ENCODE measurements at places on chromosomes 6 and 20.

DNA sequence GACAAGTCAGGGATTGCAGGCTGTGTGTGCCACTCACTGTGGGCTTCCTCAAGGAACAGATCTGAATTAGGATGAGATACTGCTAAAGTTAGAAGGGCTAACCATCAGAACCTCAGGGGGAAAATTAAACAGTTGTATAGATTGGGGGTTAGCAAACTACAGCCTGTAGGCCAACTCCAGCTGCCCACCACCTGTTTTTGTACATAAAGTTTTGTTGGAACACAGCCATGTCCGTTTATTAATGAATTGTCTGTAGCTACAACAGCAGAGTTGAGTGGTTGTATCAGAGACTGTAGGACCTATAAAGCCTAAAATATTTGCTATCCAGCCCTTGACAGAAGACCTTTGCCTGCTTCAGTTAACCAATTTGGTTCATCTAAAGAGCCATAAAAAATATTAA, 127.2 kb upstream of the ECI2 start:
- DNase-seq = no peak

- no peak for DNase-seq
Observed at GRCh38 chr6:155424181-155424580, 31.5 kb downstream of the NOX3 start.

- DNase-seq = no peak
Observed at GRCh38 chr6:39280247-39280731, 33.9 kb downstream of the KCNK17 start.

DNA sequence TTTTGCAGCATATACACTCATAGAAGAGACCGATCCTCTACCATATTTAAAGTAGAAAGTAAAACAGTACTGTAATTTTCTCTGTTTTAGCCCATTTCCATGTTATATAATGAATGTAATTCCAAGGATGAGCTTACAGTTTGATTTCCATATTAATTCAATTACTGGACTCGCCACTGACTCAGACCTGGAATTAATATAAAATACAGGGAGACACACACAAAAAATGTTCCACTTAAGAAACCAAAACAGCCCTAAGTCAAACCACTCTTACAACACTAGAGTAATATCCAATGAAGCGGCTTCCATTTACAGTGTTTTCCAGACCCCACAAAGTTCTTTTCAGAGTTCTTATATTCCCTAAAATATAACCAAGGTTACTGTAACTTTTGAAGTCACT, 110.6 kb downstream of the BACH2 start:
- no peak for DNase-seq

GRCh38 chr6:127893541-127893940, 7.3 kb downstream of the THEMIS start:
- no peak for DNase-seq

GRCh38 chr6:43199912-43200311, 17.9 kb downstream of the CUL9 start:
- DNase-seq = no peak

- no peak for DNase-seq
Observed at GRCh38 chr6:41277605-41278004, 8.9 kb downstream of the TREM1 start.

DNA sequence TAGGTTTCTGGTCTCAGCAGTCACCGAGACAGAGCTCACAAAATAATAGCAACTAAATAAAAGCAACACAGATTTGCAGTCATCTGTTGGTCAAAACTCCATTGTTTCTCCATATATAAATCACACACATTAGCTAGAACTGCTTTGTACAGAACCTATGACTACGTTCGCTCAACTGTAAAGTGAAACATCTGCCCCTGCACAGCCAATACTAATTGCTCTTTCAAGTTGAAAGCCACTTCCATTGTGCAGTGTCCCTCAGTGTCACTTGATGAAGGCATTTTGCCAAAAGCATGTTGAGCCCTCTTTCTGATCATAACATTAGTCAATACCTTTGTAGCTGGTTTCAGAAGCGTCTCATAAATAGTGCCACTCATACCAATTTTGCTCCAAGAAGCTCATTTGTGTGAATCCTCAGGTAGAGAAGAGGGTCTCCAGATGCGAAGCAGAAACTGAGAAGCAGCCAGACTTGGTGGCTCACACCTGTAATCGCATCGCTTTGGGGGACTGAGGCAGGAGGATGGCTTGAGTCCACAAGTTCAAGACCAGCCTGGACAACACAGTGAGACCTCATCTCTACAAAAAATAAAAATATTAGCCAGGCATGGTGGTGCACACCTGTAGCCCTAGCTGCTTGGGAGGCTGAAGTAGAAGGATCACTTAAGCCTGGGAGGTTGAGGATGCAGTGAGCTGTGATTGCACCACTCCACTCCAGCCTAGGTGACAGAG, 68.9 kb downstream of the PERP start:
- DNase-seq = peak; percentile 19

DNA sequence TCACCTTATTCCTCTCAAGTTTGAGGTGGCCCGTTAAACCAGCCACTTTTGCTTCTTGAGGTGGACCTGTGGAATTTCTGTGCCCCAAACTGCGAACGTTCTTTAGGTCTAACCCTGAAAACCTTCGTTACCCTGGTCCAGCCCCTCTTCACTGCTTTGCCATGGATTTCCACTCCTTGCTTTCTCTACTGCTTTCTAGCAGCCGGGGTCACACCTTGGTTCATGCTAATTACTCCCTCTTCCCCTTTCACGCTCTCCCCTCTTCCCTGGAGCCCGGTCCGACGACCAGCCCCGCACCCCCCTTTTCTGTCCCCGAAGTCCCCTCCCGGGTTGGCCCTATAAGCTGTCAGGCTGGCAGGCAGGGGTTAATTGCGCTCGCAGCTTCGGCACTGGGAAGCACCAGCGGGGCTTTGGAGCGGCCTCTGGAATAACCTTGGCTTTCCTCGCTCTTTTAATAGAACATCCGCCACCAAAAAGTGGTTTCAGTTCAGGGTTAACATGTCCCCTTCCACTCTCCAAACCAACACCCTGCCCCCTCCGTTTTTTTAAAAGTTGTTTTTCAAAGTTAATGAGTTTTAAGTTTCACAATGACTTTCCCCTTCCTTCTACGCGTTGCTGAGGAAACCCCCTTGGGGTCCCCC, 1.4 kb upstream of the HIVEP1 start:
- DNase-seq = peak; percentile 56

DNA sequence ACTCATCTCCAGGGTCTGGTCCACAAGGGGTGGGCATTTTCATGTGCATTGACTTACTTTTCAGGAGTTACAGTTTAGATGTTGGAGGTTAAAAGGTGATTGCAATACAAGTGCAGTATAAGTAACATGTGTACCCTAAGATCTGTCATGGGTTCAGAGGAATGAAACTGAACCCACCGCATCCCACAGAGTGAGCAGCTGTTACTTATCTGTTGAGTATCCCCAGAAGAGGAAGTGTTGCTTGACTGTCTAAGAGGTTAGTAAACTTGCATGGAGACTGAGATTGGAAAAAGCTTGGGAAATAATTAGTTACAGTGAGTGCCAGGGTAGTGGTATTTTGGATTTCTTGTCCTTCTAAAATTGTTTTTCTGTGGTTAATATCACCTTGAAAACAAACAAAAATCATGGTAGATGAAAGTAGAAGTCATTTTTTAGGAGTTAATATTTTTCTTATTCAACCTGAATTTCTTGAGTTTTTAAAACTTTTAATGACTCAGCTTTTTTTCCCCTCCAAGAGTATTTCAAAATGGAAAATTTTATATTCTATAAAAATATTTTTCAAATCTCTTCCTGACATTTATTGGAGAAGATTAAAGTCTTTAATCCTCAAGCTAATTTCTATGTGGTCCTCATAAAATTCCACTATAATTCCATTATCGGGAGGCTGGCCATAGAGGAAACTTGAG, 306.1 kb downstream of the ZNF217 start:
- DNase-seq = no peak

DNA sequence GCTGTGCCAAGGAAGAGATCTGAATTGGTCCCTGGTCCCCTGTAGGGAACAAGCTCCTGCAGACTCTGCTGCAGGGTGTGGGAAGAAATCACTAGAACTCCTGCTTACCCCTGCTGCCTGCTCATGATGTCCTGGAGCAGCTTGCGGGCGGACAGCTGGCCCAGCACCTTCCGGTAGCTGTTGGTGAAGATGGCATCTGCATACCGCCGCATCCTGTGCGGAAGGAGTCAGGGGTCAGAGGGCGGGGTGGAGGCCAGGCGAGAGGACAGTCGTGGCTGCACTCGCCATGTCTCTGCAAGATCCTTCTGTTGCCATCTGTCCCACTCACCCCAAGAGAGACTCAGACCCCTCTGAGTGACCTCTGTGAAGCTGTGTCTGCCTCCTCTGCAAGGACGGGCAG, 5.3 kb downstream of the GHRH start:
- DNase-seq = no peak

DNA sequence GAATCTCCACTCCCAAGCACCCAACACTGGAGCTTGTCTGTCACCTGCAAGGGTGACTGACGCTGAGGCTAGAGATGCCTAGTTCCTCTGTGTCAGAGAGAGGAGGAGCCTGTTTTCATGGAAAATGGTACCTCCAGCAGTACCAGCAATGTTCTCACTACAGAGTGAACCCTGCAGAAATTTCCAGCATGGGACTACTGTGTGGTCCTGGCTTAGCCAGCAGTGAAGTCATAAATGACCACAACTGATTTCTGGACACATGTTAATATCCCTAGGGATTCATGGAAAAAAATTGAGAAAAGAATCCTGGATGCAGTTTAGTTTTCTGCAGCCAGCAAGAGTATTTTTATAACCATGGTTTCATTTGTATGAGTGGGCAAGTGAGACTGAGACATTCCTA, 468.1 kb downstream of the CD83 start:
- DNase-seq = no peak

DNA sequence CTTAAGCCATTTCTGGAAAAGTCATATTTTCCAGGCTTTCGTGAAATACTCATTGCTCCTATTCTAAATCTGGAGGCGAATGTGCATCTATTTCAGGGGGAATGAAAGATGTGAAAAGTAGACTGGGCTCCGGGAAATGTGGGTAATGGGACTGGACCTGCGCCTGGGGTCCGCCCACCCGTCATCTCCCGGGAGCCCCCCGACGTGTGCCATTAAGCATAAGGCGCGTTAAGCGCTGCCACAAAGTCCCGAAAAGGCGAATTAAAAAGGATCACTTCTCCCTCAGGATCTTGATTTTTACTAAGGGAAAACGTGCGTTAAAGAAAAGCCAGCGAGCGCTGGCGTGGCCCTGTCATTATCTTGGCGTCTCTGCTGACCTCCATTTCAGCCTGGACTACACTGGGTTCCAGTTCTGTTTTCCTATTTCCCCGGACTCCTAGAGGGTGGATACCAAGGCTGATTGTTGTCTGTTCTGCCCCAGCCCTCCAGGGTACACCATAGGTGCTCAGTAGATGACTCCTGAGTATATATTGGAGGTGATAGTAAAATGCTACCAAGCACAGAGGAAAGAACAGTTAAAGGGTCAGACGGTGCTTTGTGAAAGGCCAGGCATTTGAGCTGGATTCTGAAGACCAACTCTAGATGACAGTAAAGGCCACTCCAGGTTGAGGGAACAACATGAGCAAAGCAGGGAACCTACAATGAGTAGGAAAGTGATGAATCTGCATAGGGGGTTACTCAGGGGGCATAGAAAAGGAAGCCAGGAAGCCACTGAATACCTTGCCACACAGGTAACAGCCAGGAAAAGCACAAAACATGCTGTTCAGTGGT, 89.2 kb upstream of the ARID1B start:
- DNase-seq = no peak

- no peak for DNase-seq
Observed at GRCh38 chr6:169312658-169313346, 59.2 kb upstream of the THBS2 start.

- DNase-seq = no peak
Observed at GRCh38 chr6:45532721-45533210, 155.0 kb upstream of the SUPT3H start.

DNA sequence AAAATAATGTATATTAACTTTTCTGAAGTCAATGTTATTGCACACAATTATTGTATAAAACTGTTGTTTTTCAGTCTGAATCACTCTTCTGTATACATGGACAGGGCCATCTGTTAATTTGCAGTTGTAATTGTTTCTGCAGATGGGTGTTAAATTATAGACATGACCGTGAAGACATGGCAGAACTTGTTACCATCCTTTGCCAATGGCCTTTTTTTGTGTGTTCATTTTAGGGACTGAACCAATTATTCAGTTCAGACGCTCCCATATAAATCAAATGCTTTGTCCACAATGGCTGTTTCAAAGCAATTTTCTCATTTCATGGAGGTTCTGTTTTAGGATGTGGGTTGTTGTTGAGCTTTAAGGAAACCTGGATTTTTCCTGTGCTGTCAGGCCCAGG, 533.7 kb downstream of the DOK5 start:
- DNase-seq = no peak

- peak; percentile 44 for DNase-seq
Observed at GRCh38 chr6:68638230-68638900, 3.3 kb downstream of the ADGRB3 start.

- DNase-seq = no peak
Observed at GRCh38 chr6:71444222-71444621, 155.6 kb downstream of the OGFRL1 start.

DNA sequence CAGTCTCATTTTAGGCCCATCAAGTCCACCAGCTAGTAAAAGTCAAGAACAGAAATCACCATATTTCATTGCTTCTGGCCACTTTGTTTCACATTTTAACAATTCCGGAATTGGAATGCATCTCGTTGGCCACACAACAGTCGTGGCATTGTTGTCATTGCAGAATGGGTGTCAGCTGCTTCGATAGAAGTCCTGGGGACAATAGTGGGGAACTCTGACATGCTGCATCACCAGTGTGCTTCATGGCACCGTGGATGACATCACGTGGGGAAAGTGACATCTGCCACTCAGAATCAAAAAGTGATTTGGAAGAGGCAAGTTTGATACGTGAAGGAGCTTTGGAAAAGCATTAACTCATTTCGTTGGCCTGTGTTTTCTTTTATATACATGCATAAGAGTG, 43.8 kb upstream of the XRN2 start:
- DNase-seq = no peak

- DNase-seq = no peak
Observed at GRCh38 chr6:13212538-13212937, 115.8 kb downstream of the TBC1D7 start.

GRCh38 chr6:116695401-116695800, 14.4 kb downstream of the KPNA5 start:
- no peak for DNase-seq

- no peak for DNase-seq
Observed at GRCh38 chr20:406200-407132, 1.6 kb upstream of the RBCK1 start.

DNA sequence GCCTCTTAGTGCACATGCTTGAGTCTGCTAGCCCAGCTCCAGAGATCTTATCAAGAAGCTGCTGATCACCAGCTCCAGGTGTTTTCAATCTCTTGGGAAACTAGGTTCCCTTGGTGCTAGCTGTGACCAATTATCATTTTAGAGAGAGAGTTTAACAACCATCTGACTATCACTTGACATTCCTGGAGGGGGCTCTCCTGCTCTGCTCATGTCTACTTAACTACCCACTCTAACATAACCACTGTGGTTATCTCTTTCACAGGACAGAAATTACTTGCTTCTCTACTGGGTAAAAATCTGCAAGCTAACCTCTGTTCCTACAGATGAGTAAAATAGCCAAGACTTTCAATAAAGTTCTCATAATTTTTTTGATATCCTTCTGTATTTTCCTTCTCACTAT, 823.4 kb upstream of the GJE1 start:
- no peak for DNase-seq

All from NCI-H510A treated with DMSO at 0.1 percent for 48 hours (cell line).